Inflammatory macrophage treated with lipopolysaccharide for 1 hour (primary cell): ENCODE measurements at places on chromosomes 7 and 10.

- DNase-seq = peak; percentile 65
These were observed 24.2 kb downstream of the PWWP2B start for GRCh38 chr10:132420981-132421846.

GRCh38 chr7:75967487-75967997 lies 26.9 kb downstream of the TMEM120A start:
- DNase-seq = peak; percentile 64

- DNase-seq = no peak
These were observed 20.5 kb upstream of the JAZF1 start for GRCh38 chr7:28201131-28201530.

DNA sequence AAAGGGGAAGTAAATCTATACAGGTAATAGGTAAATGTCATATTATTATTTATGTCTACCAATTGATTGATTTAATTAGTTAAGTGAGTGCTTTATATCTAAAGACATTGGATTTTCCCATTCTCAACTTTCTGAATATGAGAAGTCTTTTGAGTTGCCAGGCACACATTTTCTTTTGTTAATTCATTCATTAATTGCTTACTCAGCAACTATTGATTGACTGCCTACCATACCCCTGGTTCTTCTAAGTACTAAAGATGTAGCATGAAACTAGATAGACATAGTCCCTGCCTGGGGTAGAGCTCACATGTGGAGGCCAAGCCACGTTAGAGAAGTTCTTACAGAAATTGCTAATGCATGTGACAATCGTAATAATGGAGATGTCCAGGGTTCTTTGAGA lies 253.1 kb upstream of the LYZL1 start:
- no peak for DNase-seq

DNA sequence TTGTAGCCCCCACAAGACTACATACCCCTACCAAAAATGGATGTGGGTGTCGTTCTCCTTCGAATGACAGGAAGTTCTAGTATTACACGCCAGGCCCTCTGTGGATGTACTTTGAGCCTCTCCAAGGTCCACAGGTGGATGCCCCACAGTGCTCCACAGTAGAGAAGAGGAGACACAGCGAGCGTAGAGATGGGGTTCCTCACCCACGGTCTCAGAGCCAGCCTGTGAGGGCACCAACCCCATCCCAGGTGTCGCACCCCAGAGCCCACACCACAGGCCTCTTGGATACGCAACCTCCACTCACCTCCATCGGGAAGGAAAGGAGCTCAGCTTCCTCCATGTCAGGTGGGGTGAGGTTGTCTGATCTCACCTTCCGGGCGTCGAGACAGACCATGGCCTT lies 2.3 kb downstream of the CPA5 start:
- no peak for DNase-seq
